Choroid plexus epithelial cell (primary cell): ENCODE measurements at places on chromosomes 4 and X.
A peak's percentile ranks its signal among the peaks of the same experiment; 100 is the strongest.

- DNase-seq: no peak
Observed at GRCh38 chr4:132218406-132218805, 930.7 kb upstream of the PCDH10 start.

DNA sequence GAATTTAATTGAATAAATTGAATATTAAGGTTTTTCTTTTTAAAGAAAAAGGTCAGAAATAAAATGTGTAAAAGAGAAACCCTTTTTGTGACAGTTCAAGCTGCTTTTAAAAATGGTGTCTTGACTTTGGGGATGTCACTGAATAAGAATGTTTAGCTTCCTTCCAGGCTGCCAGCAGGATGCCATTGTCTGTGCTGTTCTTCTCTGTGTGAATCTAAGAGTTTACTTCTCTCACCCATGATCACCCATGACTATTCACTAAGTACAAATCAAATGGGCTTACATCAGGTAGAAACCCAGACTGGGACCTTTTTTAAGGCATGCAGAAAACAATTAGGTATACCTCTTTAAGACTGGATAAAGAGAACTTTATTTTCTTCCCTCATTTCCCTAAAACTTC, 115.3 kb downstream of the DACH2 start:
- DNase-seq: no peak

DNA sequence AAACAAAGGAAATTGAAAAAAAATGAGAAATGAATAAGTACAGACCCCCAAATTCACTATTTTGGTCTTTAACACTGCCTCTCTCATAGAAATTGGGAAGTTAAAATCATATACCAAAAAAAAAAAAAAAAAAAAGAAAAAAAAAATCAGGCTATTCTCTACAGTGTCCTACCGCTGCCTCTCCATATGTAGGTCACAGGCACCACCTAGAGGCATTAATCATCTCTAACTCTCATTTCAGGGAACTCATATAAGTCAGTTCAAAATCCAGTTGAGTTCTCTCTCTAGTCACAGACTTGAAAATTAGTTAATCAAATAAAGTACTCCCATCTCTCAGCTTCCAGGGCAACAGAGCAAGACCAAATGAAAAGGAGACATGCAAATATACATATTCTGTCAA, 47.9 kb downstream of the COX18 start:
- DNase-seq: peak; percentile 87

DNA sequence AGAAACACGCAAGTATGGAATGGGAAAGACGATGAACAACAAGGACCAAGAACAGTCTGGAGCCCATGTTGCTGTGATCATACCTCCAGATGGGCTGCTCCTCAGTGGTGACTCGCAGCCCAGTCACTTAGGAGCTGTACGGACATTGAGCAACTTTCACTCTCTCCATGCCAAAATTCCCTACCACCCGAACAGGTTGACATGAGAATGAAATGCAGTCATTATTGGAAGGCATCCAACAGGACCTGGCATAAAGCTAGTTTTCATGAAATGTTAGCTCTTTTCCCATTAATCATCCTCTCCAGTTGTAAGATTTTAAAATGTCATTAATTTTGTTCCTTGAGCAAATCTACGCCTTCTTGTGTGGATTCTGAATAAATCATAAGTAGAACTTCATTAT, 82.7 kb upstream of the GPM6B start:
- DNase-seq: peak; percentile 72

- no peak for DNase-seq
Observed at GRCh38 chrX:37847733-37848197, 394 bp upstream of the DYNLT3 start.

DNA sequence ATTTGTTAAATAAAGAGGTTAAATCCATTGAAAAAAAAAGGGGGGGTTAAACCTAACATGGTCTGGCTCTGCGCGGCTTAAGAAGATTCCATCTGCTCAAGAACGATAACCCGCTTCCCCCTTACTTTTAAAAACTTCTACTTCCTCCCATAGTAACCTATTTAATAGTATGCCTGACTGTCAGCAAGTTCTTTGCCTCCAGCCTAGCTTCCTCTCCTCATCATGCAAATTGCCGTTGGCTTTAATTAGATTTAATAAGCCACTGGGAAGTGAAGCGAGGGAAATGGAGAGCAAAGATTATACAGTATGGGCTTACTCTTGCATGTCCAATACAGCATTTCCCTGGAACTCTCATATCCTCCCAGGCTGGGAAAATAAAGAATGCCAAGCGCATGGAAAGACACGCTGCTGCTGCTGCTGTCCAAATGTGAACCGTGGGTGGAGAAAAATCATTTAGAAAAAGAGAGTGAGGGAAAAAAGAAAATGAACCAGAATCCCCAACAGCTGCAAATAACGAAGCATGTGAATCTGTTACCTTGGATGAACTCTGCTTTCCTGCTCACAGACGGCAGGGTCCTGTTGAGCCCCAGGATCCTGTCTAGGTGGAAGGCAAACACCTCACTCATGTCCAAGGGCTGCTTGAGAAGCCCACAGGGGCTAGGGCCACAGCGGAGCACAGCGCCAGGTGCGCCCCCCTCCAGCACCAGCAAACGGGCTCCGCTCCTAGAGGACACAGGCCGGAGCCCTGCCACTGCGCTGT, 2.7 kb downstream of the GASK1B start:
- peak; percentile 55 for DNase-seq

DNA sequence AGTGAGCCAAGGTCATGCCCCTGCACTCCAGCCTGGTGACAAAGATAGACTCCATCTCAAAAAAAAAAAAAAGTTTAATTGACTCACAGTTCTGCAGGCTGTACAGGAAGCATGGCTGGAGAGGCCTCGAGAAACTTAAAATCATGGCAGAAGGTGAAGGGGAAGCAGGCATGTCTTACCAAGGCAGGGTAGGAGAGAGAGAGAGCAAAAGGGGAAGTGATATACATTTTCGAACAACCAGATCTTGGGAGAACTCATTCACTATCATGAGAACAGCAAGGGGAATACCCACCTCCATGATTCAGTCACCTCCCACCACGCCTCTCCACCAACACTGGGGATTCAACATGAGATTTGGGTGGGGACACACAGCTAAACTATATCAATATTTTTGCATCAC, 315.2 kb upstream of the HTR2C start:
- no peak for DNase-seq

- peak; percentile 84 for DNase-seq
Observed at GRCh38 chr4:183987987-183988392, 82.9 kb downstream of the STOX2 start.

DNA sequence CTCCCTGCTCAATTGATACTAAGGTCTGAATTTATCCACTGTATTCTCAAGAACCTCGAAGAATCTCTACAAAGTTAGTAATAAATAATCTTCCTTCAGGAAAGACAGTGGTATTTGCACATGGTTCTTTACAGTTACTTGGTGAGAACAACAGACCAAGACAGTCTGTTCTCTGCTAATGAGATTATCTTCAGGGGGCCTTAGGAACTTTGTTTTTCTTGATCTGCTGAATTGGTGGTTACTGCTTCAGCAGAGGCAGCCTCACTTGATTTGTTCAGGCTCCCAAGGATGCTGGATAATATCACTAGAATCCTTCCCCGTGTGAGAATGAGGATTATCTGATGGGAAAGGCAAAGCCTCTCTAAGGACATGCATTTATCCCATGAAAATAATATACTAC, 64.8 kb downstream of the CBR4 start:
- no peak for DNase-seq

DNA sequence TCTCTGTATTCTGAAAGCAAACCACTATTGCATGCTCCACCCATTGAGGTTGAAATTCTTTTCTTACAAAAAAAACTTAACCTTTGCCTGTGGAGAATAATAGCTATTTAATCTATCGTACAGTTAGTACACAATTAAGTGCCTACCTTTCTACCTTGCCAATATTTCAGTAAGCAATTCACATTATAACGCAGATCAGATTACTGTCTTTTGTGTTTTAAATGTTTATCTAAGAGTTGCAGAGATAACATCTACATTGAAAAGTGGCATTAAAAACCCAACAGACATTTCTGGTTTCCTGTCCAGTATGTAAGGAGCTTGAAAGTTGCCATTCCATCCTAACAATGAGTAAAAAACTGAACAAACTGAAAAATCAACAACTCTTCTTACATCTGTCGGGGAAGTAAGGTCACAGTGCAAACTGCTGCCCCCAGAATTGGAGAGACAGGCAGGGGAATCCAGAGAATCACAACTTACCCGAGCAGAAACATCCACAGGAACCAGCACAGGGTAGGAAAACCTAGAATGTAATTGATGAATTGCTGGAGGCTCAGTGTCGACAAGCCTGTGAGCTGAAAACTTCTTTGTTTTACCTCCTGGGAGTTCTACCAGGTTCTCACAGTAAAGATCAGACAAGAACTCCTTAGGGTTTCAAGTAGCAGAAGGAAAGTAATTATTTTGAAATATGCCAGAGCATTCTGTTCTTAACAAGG, 27.3 kb upstream of the ACSL4 start:
- peak; percentile 7 for DNase-seq

- no peak for DNase-seq
Observed at GRCh38 chr4:24999392-25000089, 31.2 kb downstream of the LGI2 start.

DNA sequence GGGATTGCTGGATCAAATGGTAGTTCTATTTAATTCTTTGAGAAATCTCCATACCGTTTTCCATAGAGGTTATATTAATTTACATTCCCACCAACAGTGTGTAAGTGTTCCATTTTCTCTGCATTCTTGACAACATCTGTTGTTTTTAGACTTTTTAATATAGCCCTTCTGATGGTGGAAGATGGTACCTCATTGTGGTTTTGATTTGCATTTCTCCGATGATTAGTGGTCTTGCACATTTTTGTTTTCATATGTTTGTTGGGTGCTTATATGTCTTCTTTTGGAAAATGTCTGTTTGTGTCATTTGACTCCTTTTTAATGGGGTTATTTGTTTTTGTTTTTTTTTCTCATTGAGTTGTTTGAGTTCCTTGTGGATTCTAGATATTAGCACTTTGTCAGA, 75.3 kb upstream of the PUDP start:
- DNase-seq: no peak

DNA sequence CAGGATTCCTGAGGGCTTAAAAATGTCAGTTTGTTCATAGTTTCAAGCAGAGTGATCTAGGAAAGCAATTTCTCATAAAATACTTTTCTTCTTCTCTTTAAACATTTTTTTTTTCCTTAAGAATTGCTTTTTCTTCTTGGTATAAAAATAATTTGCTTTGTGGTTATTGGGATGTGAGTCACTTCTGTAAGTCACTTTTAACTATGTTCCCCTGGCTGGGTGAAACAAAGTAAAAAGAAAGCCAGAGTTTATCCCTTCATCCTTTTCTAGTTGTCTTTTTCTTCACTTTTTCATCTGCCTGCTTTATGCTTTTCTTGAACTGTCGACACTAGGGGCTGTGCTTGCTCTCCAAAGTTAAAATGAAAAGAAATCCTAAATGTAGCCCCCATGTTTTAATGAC, 33.5 kb downstream of the ARSJ start:
- DNase-seq: peak; percentile 51

DNA sequence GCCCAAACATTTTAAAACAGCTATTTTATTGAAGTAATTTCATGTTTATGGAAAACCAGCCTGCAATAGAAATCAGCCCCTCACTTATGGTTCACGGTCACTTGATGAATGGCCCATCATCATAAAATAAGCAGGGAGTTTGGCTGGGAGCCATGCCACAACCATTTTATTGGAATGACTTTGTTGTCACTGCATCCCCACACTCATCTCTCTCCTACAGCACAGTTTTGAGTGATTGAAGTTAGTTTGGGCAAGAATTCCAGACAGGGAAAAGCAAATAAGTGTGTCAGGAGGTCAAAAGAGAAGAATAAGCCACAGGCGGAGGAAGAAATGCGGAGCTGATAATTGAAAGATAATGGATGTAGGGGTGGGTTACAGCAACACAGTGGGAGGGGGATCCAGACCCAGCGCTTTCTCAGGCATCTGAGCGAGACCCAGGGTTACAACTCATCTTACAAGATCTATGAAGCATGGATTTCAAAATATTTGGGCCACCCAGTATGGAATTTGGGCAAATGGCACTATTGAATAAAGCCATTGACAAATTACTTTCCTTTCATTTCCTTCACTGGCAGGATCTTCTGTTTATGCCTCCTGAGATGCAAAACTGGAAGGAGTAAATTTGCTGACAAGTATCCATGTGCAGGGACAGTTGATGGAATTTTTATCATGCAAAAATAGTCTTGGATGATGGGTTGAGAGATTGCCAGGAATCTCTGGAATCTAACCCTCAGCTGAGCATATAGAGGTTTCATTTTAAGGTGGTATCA, 100.8 kb downstream of the SHROOM3 start:
- peak; percentile 29 for DNase-seq

DNA sequence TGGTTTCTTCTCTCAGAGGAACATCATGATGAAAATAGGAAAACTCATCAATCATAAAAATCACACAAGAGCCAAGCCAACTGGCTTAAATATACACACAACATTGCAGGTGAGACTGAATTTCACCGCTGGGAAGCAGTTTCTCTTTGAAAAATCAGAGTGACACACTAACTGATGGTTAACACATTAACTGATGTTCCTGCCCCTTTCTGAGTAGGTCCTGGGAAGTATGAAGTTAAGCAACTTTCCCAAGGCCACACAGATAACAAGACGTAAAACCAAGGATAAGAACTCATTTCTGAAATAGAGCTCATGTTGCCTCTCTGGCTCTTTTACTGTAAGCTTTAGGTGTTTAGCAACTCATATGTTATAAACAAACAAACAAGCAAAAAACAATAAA, 813.7 kb upstream of the HS3ST1 start:
- DNase-seq: no peak

DNA sequence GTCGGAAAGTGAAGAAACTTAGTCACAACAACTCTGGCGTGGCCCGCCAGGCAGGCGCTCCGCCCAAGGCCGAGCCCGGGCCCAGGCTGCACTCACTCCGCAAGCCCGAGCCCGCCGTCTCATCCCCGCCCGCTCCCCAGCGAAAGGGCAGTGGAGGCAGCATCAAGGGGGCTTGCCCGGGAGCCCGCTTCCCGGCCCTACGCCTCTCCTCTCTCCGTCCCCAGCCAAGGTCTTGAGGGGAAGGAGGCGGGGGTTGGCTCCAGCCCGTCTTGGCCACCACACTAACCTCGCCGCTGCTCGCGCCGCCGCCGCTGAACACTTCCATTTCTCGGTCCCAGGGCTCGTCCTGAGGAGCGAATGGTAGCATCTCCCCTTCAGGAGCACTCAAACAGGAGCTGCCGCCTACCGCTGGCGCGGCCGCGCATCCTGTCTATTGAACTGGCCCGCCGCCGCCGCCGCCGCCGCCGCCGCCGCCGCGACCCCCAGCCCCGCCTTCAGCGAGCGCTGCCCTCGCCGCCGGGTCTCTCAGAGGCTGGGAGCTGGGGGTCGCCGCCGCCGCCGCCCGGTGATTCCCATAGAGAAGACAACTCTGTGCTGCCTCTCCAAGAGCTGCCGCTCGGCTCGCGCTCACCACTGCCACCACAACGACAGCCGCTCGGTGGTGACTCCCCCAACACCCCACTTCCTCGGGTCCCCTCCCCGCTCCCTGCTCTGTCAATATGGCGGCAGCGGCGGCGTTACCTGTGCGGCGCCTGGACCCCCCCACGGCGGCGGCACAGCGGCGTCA, at the start of gene RPS6KA6:
Gene RPS6KA6, minus strand, starts transcription at position 667 of the 787 bp plus-strand sequence. Its CDS starts 300 bp downstream, at position 367.
- peak; percentile 7 for DNase-seq

DNA sequence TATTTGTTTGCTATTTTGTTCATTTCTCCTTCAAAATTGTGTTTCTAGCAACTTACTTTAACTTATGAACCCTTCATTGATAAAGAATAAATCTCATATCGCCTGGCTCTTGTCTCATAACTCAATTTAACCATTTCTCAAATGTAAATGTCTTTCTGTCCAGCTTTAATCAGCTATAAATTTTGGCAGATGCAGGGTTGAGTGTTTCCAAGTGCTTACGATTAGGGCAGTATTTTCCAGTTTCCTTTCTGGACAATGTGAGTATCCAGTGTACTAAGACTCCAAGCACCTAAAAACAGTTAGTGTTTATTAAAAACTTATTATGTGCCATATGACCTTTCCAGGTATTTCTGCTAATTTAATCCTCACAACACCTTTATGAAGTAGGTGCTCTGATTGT, 218.6 kb upstream of the GK2 start:
- DNase-seq: no peak
